Suprapubic skin (tissue), 4 donors: ENCODE measurements at places on chromosomes 6 and 20. TPM values are rescaled to one million over a fixed set of nuclear protein-coding genes. Genes with fewer than 3 reads are reported as not detected.

Gene VWA7
- 2.8 TPM for total RNA-seq

DNA sequence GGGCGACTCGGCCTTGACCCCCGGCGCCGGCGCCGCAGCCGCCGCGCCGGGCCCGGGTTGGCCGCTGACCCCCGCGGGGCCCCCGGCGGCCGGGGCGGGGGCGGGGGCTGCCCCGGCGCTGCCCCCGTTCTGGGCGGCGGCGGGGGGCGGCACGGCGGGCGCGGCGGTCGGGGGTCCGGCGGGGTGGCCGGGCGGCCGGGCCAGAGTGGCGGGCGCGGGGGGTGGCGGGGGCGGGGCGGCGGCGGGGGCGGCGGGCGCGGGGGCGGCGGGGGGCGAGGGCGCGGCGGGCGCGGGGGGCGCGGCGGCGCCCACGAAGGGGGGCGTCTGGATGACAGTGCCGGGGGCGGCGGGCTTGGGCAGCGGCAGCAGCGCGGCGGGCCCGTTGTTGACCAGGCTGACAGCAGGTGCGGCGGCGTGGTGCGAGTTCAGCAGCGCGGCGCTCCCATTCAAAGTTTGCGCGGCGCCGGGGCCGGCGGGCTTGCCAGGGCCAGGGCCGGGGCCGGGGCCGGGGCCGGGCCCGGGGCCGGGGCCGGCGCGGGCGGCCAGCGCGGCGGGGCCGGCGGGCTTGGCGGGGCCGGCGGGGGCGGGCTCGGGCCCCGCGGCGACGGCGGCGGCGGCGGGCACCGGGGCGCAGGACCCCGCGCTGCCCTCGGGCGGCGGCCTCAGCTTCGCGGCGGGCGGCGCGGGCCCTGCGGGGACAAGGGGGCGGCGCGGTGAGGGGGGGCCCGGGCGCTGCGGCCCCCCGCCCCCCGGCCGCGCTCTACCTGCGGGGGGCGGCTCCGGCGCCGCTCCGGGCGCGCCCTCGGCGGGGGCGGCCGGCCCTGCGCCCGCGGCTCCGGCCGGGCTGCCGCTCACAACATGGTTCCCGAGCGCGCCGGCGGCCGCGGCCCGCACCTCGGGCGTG is 659 bp downstream of the TAF4 start:
- H3K27ac ChIP-seq = peak overlapping the region; percentile 58
- H3K4me3 ChIP-seq = peak overlapping the region; percentile 71
- peaks cover 42% of the 10 kb centered on the region for H3K4me1 ChIP-seq
- DNase-seq = peak; percentile 64

Gene LTB
- not detected for total RNA-seq

- H3K4me1 ChIP-seq = peaks cover 52% of the 10 kb centered on the region
- DNase-seq = no peak
- peak overlapping the region; percentile 70 for H3K27ac ChIP-seq
Observed at GRCh38 chr6:137821491-137821890, 45.6 kb upstream of the TNFAIP3 start.

- H3K4me1 ChIP-seq = no peaks in the 10 kb centered on the region
- no peak overlapping the region for H3K27ac ChIP-seq
- H3K27me3 ChIP-seq = no peaks in the 10 kb centered on the region
Observed at GRCh38 chr20:24960302-24960801, 11.3 kb downstream of the CST7 start.

- DNase-seq = no peak
- H3K36me3 ChIP-seq = no peaks in the 10 kb centered on the region
- H3K4me3 ChIP-seq = no peak overlapping the region
- H3K27ac ChIP-seq = no peak overlapping the region
- no peaks in the 10 kb centered on the region for H3K27me3 ChIP-seq
Observed at GRCh38 chr6:118596774-118597320, 48.8 kb downstream of the PLN start.

GRCh38 chr20:32651537-32651936 is 22.2 kb downstream of the C20orf203 start:
- H3K4me1 ChIP-seq = no peaks in the 10 kb centered on the region
- no peaks in the 10 kb centered on the region for H3K36me3 ChIP-seq
- no peak overlapping the region for H3K4me3 ChIP-seq
- no peaks in the 10 kb centered on the region for H3K27me3 ChIP-seq
- DNase-seq = no peak

- no peak overlapping the region for H3K4me3 ChIP-seq
- H3K36me3 ChIP-seq = no peaks in the 10 kb centered on the region
- no peaks in the 10 kb centered on the region for H3K4me1 ChIP-seq
- peaks cover 9% of the 10 kb centered on the region for H3K27me3 ChIP-seq
- no peak overlapping the region for H3K27ac ChIP-seq
Observed at GRCh38 chr20:17418737-17419136, 112.4 kb downstream of the BFSP1 start.

- no peaks in the 10 kb centered on the region for H3K27me3 ChIP-seq
- H3K4me3 ChIP-seq = no peak overlapping the region
- no peaks in the 10 kb centered on the region for H3K36me3 ChIP-seq
- H3K4me1 ChIP-seq = no peaks in the 10 kb centered on the region
- no peak for DNase-seq
Observed at GRCh38 chr6:151783692-151784091, 23.8 kb upstream of the ESR1 start.

- no peak overlapping the region for H3K27ac ChIP-seq
- no peaks in the 10 kb centered on the region for H3K4me1 ChIP-seq
- no peak overlapping the region for H3K4me3 ChIP-seq
- no peak for DNase-seq
Observed at GRCh38 chr6:17562636-17563035, 37.5 kb upstream of the FAM8A1 start.

GRCh38 chr6:148460876-148461646 is 118.4 kb downstream of the SASH1 start:
- no peaks in the 10 kb centered on the region for H3K27me3 ChIP-seq
- no peak for DNase-seq
- H3K4me1 ChIP-seq = peaks cover 17% of the 10 kb centered on the region
- H3K27ac ChIP-seq = no peak overlapping the region
- no peaks in the 10 kb centered on the region for H3K36me3 ChIP-seq

GRCh38 chr6:11761744-11762620 is 16.6 kb downstream of the ADTRP start:
- no peaks in the 10 kb centered on the region for H3K27me3 ChIP-seq
- no peak for DNase-seq

GRCh38 chr6:43939281-43940070 is 169.5 kb downstream of the VEGFA start:
- no peaks in the 10 kb centered on the region for H3K36me3 ChIP-seq
- H3K27me3 ChIP-seq = no peaks in the 10 kb centered on the region
- H3K4me1 ChIP-seq = no peaks in the 10 kb centered on the region
- DNase-seq = peak; percentile 71
- no peak overlapping the region for H3K4me3 ChIP-seq

Gene BTN1A1
- not detected for total RNA-seq

DNA sequence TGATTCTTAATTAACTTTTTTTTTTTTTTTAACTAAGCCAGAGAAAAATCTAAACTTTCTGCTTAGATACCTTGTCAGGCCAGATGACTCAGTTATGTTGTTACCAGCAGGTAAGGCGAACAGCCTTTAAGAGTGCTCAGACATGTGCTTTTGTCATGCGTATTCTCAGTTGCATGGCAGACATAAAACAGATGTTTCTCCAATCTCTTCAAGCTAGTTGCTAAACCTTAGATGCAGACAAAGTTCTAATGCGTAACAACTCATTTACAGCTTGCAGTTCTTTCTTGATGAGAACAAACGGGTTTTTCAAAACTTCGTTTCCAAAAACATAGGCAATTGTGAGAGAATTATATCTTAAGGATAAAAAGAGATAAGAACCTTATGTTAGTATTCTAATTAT is 49.6 kb upstream of the GFRAL start:
- H3K36me3 ChIP-seq = no peaks in the 10 kb centered on the region
- no peaks in the 10 kb centered on the region for H3K4me1 ChIP-seq
- H3K27ac ChIP-seq = no peak overlapping the region
- no peak for DNase-seq
- no peaks in the 10 kb centered on the region for H3K27me3 ChIP-seq
- H3K4me3 ChIP-seq = no peak overlapping the region

Gene WFDC5
- 284 TPM for total RNA-seq

Gene ADGRB3
- total RNA-seq = 1.4 TPM

DNA sequence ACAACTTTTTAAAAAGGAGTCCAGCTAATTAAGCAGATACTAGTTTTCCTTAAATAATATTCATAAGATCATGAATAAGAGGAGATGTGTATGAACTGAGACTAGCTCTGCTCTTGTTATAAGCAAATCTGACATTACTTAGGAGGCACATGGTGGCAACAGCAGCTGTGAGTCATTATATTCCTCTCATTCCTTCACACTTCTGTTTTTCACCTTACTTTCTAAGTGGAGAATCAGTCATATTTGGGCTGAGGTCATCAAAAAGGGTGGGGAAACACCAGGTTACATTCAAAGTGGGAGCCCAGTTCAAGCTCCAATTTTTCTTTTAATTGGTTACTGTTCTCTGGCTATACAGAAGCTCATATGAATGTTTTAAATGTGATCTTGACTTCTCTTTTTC is 6.0 kb upstream of the RIPPLY2 start:
- no peak overlapping the region for H3K27ac ChIP-seq
- no peaks in the 10 kb centered on the region for H3K36me3 ChIP-seq
- DNase-seq = no peak
- no peaks in the 10 kb centered on the region for H3K4me1 ChIP-seq
- no peak overlapping the region for H3K4me3 ChIP-seq

DNA sequence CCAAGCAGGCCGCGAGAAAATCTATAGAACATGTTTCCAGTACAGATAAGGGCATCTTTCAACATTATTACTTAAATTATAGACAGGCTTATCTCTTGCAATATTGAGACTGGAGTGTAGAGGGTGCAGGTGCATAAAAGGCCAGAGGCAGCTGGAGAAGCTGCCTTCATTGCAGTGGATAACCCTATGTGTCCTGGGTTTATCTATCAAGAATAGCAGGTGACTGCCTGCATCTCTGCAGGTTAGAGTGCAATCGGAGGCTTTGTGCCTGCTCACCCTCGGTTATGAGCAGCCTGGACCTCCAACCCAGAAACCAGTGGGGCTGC is 28.7 kb upstream of the ECI2 start:
- H3K36me3 ChIP-seq = no peaks in the 10 kb centered on the region
- no peaks in the 10 kb centered on the region for H3K4me1 ChIP-seq
- H3K27ac ChIP-seq = no peak overlapping the region
- no peaks in the 10 kb centered on the region for H3K27me3 ChIP-seq

DNA sequence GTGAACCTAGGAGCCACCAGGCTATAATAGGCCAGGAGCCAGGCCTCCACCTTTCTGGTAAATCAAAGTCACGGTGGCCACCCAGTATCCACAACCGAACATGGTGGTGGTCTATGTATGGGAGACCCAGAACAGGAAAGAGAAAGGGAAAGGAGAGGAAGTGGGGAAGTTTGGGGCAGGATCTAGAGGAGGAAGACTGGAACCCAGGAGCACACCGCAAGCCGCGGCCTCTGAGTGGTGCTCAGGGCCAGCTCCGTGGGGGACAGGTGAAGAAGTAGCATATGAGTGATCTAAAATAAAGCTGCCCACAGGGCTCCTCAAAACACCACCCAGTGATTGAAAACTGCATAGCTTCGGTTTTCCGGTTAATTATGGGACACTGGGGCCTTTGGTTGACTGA is 214.8 kb downstream of the ZDHHC14 start:
- no peaks in the 10 kb centered on the region for H3K27me3 ChIP-seq
- no peaks in the 10 kb centered on the region for H3K36me3 ChIP-seq
- H3K27ac ChIP-seq = no peak overlapping the region
- no peak overlapping the region for H3K4me3 ChIP-seq

Gene SPATA25
- 12.9 TPM for total RNA-seq

Gene COL19A1
- 0.10 TPM for total RNA-seq

Gene TFEB
- 21.6 TPM for total RNA-seq

- H3K36me3 ChIP-seq = no peaks in the 10 kb centered on the region
- no peak for DNase-seq
- H3K4me1 ChIP-seq = no peaks in the 10 kb centered on the region
- H3K27ac ChIP-seq = peak overlapping the region; percentile 56
Observed at GRCh38 chr6:85186546-85187175, 263.2 kb upstream of the NT5E start.

Gene STMN3
- total RNA-seq = 19.1 TPM

DNA sequence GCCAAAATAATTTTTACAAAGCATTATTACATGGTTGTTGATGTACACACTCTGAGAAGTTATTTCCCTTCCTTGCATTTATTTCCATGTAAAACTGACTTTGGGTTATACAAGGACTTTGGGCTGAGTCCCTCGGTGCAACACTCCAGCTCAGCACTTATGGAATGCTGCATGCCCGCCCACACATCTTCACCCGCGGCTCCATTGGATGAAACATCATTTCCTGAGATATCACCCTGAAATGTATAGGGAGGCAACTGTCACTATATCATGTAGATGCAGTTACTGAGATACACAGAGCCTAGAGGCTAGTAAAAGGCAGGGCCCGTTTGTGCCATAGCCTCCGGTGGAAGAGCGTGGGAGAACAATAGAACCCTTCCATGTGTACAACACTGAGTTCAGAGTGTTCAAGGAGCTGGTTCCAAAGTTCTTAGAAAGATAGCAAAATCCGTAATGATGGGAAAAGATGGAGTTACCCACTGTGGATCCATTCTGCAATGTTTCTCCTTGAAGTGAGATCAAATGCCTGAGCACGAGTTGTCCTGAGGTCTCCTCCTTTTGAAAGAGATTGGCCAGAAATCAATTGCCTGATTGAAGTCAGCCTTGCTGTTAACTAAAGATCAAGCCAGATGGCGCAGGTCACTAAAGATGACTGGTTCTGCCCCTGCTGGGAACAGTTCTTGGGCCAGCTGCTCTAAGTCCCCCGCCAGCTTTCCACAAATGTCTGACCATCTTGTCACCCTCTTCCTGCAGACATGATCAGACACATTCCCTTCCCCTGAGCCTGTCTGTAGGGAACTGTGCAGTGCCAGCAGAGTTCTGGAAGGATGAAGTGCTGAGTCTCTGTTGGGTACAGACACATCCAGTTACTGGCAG is 100.9 kb upstream of the IYD start:
- DNase-seq = peak; percentile 78
- no peaks in the 10 kb centered on the region for H3K27me3 ChIP-seq
- no peak overlapping the region for H3K4me3 ChIP-seq
- peak overlapping the region; percentile 64 for H3K27ac ChIP-seq

DNA sequence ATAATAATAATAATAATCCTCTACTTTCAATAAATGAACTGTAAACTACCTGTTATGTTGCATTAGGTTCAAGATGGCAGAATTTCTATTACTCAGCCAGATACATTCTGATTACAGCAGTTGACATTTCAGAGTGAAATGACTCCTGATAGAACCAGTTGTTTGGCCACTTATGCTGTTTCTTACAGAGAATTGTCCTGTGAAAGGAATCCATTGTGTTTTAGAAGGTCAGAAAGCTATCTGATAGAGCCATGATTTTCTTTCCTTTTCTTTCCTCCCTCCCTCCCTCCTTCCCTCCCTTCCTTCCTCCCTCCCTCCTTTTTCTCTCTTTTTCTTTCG is 16.6 kb downstream of the GJA10 start:
- H3K4me1 ChIP-seq = no peaks in the 10 kb centered on the region
- H3K27ac ChIP-seq = no peak overlapping the region
- H3K36me3 ChIP-seq = no peaks in the 10 kb centered on the region
- DNase-seq = no peak
- no peak overlapping the region for H3K4me3 ChIP-seq

Gene LST1
- total RNA-seq = 6.4 TPM
